ENCODE measurements at places on chromosomes 4 and X.

DNA sequence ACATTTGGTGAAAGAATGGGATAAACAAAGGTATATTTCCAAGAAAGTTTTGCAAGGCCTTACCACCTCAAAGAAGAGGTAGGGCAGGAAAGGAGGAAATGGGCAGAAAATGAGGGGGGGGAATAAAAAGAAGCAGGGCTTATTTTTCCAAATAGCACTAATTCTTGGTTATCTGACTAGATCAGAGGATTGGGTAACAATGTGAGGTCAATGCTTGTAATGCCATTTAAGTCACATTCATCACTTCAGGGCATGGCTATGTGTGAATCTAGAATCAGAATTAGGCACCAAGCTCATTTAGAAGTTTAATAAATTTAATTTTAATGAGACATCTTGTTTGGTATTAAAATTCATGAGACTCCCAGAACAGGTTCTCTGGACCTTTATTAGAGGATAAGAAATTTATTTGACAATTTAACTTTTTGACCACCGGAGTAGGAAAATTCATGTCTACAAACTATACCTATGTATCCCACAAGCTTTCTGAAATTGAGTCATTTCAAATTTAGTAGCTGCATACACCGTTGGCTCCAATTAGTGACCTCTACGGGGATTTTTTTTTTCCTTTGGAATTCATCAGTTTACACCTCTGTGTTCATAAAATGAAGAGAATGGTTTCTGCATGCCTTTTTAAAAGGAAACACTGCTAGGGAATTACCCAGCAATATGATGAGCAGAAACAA, 1.4 kb upstream of the STS start:
- DNase-seq = peak; percentile 14

DNA sequence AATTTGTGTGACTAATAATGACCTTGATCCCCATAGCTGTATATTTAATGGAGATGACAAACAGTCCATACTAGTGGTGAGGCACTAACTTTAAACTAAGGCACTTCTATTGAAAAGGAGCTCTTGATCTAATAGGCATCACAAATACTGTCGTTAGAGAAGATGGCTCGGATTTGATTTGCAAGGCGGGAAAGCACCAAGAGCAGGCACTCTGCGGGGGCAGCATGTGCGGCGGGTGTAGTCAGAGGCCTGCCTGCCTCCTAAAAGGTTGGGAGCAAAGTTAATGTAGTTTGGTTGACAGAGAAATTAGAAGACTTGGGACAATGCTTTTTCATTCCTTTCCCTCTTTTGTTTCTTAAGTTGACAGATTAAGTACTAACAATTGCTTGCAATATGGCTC, 278.8 kb downstream of the CFAP299 start:
- no peak for DNase-seq

DNA sequence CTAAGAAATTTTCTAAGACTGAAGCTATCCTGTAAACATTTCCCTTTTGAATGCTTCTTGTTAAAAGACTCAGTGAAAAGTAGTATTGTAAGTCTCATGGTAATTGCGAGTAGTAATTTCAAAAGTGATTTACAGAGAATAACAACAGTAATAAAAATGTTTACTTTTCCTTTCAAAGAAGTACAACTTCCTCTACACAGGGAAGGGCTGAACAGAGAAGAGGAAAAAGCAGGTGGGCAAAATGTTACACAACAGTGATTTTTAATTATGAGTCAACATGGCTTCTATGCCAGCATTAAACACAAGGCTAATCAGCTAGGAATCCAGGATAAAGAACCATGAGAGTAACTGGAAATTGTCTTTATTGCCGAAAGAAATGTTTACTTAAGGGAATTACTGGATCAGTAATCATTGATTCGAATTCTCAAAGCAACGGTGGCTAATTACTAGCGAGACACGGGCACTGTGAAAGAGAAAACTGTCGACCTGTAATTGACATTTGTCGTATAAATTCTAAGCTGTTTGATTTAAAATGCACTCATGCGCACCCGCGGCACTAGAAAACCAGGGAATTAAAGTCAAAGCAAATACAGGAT, 15.4 kb downstream of the UTP3 start:
- DNase-seq = peak; percentile 60

- no peak for DNase-seq
Measured at GRCh38 chrX:69179380-69179911, 14.2 kb upstream of the PJA1 start.

DNA sequence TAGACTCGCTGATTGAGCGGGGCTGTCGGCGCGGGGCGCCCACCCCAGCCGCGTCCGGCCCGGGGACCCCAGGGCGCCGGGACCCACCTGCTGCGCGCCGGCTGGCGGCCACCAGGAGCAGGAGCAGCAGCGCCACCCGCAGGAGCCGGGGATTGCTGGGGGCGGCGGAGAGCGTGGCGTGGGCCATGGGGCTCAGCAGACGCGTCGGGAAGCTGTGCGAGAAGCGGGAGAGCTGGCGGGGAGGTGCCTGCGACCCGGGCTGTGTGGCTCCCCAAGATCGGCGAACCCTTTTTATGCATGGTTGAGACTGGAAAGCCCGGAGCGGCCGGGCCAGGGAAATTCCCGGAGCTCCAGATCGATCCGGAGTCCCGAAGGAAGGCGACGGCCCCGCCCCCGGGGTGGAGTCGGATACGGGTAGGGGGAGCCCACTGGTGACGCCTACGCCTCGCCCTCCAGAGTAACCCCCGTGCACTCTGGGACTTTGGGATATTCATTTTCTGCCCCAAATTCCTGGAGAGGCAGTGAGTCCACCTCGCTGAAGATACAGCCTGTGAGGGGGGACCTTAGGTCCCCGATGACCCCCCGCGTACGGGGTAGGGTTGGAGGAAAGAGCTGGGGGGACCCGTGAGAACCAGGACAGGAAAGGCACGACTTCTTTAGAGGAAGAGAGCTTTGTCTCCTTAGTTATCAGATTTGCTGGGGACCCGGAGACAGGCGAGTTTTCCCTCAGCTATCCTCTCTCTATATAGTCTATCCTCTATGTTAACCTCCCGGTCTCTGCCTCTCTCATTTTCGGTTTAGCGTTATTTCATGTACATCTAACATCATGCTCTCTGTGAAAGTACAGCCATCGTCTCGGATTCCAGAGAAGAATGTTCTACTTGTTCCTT, at the start of gene CXCL3:
TSS of gene CXCL3 (minus strand) at position 265 of the 890 bp plus-strand sequence. CDS start at position 187, 78 bp downstream.
- peak; percentile 63 for DNase-seq

DNA sequence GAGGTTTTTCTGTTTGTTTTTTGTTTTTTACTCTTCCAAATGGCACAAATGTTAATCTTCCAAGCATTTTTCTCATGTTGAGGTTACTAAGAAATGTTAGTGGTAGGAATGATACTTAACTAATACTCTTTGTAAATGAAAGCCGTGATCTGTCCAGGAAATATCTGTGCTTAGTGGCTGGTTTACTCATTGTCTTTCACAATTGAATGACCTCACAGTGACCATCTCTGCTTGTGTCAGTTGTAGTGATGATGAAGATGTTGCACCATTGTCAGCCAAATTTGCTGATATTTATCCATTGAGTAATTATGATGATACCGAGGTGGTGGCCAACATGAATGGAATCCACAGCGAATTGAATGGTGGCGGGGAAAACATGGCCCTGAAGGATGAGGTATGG, 93.5 kb downstream of the TNIP2 start:
- peak; percentile 98 for DNase-seq

- no peak for DNase-seq
Measured at GRCh38 chr4:38920677-38921076, 53.1 kb downstream of the FAM114A1 start.
